Stimulated activated CD4-positive, alpha-beta T cell treated with anti-CD3 and anti-CD28 coated beads, Interleukin-15, amount 100 ng/mL, for 48 hours (primary cell): ENCODE measurements at places on chromosomes 2 and 18.

GRCh38 chr2:239760596-239760995 lies 264.5 kb downstream of the NDUFA10 start:
- no peak for DNase-seq

DNA sequence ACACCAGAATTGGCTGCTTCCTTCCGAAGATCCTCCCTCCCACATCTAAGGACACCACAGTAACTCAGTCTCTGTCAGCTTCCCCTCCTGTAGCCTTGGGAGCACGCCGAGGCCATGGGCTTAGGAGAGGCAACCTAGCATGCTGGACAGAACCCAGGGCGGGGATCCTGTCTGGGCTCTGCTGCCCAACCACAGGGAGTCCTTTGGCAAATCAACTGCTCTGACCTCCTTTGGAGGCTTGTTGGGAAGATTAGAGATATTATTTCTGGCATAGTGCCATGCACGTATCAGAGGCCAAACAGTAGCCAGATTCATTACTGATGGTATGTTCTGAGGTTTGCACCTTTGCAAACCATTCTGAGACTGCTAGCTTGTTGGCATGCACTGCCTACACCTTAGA lies 262.7 kb upstream of the EPAS1 start:
- DNase-seq = no peak

DNA sequence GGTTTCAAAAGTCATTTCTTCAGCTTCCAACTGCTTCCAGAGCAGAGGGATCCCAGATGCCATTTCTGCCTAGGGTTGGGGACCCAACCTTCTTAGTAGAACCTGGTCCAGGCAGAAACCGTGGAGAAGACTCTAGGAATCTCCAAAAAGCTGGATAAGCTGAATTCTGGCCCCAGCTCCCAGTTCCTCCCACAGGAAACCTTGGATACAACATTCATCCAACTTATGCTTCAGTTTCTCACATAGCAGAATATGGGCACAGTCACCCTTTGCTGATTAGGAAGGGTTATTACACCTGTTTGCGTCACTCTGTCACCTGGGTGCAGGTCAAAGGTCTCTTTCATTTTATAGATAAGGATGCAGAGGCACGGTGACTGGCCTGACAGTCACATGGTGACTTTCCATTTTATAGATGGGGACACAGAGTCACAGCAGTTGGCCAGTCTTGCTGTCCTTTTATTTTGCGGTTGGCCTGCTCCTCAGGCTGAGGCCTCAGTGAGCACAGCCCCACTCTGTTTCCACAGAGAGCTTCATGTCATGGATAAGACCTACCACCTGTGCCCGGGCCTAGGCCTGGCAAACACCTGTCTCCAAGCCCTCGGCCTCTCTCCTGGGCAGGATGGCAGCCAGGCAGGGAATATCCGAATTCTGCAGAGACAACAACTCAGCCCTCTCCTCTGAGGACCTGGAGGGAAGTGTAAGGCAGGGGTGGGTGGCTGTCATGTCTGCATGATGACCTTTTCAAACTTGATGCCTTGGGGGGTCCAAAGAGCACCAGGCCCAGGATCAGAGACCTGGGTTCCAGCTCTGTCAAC lies 148.8 kb downstream of the SMAD7 start:
- no peak for DNase-seq

- DNase-seq = no peak
These were observed 1144.7 kb upstream of the PIK3C3 start for GRCh38 chr18:40810372-40810771.

GRCh38 chr2:56763683-56764082 lies 579.9 kb downstream of the CCDC85A start:
- no peak for DNase-seq

DNA sequence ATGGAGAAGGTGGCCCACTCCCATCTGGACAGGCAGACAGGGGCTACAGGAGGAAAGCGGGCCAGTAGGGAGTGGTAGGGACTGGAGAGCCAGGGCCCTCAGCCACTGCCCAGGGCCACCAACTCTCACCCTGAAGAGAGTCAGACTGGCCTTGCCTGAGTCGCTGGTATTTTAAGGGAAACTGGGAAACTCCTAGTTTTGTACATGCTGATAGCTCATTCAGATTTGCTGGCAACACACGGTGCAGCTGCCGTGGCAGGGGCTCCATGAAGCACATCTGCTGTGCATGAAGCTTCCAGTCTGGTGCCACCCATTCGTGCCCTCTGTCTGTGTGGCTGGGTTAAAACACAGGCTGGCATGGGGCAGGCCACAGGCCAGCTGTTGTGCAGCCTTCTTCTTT lies 137.3 kb upstream of the GLI2 start:
- no peak for DNase-seq

DNA sequence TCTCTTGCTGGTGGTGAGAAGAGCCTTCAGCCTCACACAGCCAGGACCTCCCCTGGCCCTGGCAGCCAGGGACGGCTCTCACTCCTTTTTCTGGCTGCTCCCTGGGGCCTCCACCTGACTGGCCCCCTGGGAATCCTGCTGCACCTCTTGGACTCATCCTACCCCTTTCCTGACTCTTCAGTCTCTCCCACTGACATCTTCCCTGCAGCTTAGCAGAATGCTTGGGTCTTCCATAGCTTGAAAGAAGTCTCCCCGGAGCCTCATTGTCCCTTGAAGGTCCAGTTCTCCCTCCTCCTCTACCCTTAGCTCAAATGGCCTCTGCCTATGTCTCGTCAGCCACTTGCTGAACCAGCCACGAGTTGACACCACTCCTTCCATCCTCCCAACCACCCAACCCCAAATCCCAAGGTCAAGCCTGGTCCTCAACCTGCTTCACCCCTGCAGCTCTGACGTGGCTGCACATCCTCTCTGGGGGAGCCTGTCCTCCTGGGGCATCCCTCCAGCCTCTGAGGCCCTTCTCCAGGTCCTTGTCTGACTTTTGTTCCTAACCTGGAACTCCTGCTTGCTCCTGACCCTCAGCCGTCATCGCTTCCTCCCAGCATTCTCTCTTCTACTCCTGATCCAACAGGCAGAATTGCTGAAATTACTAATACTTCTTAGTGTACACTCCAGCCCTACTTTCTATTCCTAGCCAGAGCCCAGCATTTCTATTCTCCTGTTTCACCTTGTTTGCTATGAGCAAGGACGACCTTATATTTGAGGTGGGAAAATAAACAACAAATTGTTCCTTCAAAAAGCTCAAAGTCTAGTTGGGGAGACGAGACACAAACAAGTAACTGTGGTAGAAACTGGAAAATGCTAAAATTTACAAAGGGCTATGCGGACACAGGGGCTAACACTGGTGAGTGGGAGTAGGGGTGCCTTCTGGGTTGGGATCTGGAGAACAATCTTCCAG lies 68.7 kb upstream of the MGAT4A start:
- DNase-seq = no peak

GRCh38 chr18:61549416-61549815 lies 216.2 kb downstream of the CDH20 start:
- no peak for DNase-seq

DNA sequence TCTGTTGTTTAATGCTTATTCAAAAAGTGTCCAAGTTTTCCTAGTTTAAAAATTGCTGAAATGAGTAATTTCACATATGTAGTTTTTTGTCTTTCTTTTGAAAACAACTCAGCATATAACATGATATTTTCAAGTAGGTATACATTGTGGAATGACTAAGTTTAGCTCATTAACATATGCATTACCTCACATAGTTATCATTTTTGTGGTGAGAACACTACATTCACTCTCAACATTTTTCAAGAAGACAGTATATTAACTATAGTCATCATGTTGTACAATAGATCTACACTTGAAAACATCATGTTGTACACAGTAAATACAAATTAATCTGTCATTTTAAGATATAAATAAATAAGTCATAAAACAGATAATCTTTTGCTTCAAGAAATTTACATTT lies 340.0 kb downstream of the CCDC85A start:
- DNase-seq = no peak

DNA sequence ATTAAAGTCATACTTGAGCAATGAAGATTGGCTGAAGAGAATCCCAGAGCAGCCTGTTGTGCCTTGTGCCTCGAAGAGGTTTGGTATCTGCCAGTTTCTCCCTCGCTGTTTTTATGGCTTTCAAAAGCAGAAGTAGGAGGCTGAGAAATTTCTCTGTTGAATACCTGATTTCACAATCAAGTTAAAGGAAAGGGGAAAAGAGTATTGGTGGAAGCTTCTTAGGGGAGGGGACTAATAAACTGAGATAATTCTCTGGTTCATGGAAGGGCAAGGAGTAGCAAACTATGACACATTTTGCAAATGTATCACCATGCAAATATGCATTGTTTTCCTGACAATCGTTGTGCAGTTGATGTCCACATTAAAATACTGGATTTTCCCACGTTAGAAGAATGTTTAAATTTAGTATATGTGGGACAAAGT lies at the start of gene IL1B:
IL1B (minus strand) TSS at position 85 of the 423 bp plus-strand sequence. CDS start 550 bp downstream, outside the sequence.
- DNase-seq = no peak

GRCh38 chr2:186125625-186126024 lies 360.4 kb upstream of the ZC3H15 start:
- no peak for DNase-seq

DNA sequence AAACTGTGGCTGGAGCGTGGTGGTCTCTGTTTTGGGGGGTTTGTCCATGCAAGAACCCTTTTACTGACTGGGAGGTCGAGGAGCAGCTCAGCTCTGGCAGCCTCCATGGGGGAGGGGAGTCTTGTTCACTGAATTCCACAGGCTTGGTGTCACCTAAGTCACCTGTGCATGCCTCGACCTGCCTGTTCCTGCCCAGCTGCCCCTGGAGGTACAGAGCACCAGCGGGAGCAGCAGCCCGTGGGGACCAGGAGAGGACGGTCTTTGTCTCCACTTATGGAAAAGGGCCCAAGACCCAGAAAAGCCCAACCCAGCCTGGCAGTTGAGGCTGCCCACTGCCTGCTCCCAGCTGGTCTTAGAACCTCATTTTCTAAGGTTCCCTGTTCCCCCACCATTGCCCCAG lies 168.7 kb upstream of the AGAP1 start:
- no peak for DNase-seq

- no peak for DNase-seq
These were observed 71.4 kb downstream of the OSBPL1A start for GRCh38 chr18:24326211-24326610.

GRCh38 chr2:226802573-226802972 lies 3.0 kb upstream of the IRS1 start:
- no peak for DNase-seq

GRCh38 chr2:240921311-240921994 lies 15.3 kb downstream of the CROCC2 start:
- DNase-seq = no peak
